T-cell (primary cell): ENCODE measurements at places on chromosomes 12 and 14.
A peak's percentile ranks its signal among the peaks of the same experiment; 100 is the strongest.

DNA sequence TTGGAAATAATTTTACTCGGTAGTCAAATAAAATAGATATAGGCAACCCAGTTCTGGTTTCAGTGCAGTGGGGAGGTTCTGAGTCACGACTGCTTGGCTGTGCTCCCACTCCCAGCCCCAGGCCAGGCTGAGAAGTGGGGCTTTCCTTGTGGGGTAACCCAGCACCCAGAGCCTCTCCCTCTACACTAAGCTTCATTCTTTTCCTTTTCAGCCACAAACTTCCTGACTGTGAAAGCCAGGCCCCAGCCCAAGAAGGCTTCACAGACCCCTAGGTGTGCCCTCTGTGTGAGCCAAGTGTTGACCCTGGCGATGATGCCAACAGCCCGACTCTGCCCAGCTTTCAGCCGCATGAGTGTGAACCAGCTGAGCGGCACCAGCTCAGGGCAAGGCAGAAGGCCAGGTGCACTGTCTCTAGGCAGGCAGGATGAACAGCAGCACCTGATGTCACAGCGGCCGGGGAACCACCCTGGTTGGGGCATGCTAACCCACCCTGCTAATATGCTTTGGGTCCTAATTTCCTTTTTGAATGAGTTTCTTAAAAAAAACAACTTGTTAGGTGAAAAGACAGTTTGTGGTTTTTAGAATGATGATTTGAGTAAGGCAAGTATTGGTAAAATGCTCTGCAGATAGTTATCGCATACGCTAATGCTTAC lies 42.2 kb upstream of the ATP23 start:
- peak; percentile 80 for DNase-seq

GRCh38 chr14:105924951-105925591 lies 398.7 kb downstream of the TMEM121 start:
- no peak for DNase-seq

DNA sequence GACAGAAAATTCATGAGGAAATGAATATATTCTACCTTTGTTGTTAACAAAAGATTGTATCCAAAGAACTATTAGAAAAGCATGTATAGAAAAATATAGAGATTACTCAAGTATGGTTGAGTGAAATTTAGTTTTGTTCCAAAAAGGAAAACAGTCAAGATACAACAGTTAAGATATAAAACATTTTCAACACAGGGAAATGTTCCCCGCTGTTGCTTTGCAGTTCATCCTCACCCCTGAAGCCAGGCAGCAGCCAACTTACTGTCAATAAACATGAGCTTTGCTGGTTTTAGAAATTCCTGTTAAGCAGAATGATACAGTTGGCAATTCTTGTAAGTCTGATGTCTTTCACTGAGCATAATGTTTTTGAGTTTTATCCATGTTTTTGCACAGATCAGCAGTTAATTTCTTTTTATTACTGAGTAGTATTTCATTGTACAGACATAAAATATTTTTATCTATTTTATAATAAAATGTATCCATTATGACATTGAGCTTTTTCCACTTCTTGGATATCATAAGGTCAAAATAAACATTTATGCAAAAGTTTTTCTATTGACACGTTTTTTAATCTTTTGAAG lies 1.2 kb upstream of the CLEC2B start:
- DNase-seq = no peak

GRCh38 chr14:27090716-27091115 lies 492.9 kb upstream of the NOVA1 start:
- no peak for DNase-seq

DNA sequence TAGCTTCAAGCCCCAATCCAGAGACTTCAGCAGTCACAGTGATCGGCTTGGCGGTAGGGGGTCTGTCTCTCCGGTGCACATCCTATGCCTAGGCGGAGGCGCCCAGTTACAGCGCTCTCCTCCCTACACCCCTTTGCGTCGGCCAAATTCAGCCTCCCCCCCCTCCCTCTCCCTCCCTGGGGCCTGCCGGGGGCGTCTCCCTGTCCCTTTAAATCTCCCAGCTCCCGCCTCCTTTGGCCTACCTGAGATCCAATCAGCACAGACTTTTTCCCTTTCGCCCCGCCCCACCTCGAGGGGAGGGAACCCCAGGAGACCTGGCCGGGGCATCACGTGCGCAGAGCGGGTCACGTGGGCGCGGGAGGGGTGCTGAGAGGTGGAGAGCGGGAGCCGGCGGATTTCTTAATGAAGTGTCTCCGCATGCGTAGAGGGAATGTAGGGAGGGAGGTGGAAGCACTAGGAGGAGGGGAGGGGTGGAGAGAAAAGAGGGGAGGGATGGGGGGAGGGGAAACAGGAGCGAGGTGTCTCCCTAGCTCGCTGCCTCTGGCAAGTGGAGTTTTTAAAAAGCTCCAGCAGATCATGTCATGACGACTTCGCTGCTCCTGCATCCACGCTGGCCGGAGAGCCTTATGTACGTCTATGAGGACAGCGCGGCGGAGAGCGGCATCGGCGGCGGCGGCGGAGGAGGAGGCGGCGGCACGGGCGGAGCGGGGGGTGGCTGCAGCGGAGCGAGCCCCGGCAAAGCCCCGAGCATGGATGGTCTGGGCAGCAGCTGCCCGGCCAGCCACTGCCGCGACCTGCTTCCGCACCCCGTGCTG lies at the start of gene HOXC13:
Gene HOXC13, plus strand, starts transcription at position 506 of the 815 bp plus-strand sequence. Its CDS starts 76 bp downstream, at position 582.
- no peak for DNase-seq

GRCh38 chr14:31541702-31542101 lies 19.5 kb upstream of the NUBPL start:
- no peak for DNase-seq

- DNase-seq = no peak
Observed at GRCh38 chr14:83826838-83827237, 1703.1 kb upstream of the FLRT2 start.

GRCh38 chr14:32656601-32657000 lies 282.1 kb upstream of the NPAS3 start:
- DNase-seq = no peak

DNA sequence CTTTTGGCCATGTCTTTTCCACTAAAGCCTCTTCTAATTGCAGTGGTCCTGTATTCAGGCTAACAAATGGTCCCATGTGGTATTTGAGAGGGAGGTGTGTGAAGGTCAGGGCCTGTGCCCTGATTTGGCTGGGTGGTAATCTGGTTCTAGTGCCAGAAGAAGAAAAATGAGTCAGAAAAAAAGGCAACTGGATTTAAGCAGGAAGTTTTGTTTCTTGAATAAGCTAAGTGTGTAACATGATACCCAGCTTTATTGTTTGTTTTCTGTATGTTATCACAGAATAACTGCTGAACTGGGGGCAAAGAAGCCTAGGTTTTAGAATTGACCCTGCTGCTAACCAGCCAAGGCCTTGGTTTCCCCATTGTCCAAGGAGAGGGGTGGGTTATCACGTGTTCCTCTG lies 134.0 kb downstream of the ANO6 start:
- no peak for DNase-seq
